ENCODE measurements at places on chromosomes 6 and 20.

DNA sequence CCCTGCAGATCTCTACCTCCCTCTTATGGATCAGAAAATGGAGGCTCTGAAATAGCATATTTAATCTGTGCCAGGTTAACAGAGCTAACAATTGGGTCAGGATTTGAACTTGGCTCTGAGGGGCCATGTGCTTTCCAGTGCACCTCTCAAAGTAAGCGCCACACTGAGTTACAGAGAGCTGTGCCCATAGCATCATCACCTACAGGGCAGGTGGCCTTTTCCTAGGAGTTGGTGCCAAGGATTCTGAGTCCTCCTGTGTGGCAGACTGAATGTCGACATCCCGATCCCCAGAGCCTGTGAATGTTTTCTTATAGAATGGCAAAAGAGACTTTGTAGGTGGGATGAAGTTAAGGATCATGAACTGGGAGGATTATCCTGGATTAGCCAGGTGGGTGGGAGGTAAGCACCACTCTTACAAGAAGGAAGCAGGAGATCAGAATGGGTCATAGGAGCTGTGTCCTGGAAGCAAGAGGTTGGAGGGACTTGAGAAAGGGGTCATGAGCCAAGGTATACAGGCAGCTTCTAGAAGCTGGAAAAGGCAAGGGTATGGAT, 68.0 kb upstream of the TBC1D7 start:
- no peak for DNase-seq

DNA sequence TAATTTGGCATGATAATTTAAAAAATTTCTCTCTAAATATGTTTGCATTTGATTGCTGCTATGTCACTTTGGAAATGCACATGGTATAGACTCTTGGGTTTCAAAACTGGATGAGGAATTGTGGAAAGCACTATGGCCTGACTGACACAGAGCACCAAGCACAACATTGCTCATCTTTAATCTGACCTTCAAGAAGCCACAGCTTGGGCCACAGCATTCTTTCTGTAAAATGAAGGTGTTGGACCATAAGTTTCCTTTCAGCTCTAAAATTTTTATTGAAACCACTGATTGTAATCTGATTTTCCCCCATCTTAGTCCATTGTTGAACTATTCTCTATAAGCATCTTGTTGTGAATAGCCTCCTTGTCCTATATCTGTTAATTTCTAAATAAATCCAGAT, 41.0 kb downstream of the QKI start:
- DNase-seq, result no peak

GRCh38 chr6:12961761-12962160, 245.2 kb downstream of the PHACTR1 start:
- DNase-seq, result no peak

GRCh38 chr6:56714982-56715456, 72.3 kb upstream of the DST start:
- no peak for DNase-seq

- DNase-seq, result no peak
These were observed 152.1 kb downstream of the FNDC1 start for GRCh38 chr6:159321267-159321666.

- DNase-seq, result no peak
These were observed 13.0 kb upstream of the TSHZ2 start for GRCh38 chr20:52959125-52959524.

- no peak for DNase-seq
These were observed 25.2 kb upstream of the QKI start for GRCh38 chr6:163389354-163389753.

DNA sequence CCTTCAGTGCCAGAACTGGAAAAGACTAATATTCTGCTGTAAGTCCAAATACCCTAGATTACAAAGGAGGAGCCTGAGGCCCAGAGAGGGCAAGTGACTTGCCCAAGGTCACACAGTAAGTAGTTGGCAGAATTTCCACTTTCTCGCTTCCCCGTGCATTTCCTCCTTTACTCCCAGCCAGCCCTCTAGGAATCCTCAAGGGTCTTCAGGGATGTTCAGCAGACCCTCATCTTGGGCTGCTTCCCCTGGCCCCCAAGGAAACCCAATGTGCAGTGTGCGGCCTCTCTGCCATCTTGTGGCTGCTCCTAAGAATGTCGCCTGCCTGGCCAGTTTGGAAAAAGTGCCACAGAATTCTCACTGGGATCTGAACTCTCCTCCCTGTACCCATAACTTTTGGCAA, 217.7 kb upstream of the LRFN2 start:
- no peak for DNase-seq

DNA sequence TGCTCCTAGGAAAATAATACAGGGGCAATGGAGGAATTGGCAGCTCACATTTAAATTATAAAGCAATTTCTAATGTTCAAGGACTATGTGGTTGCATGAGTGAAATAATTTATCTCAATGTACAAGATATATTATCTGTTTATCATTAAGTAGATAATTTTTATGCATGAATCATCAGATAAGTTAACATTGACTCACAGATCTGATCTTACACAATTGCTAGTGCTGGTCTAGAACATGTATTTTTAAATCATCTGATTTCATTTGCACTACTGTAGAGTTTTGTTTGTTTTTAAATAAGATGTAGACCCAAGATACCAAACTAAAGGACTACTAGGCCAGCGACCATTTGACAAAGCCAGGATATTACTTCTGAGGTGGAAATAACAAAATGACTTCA, 199.2 kb downstream of the BMP2 start:
- DNase-seq, result no peak

GRCh38 chr6:45054610-45055009, 273.5 kb upstream of the RUNX2 start:
- no peak for DNase-seq

DNA sequence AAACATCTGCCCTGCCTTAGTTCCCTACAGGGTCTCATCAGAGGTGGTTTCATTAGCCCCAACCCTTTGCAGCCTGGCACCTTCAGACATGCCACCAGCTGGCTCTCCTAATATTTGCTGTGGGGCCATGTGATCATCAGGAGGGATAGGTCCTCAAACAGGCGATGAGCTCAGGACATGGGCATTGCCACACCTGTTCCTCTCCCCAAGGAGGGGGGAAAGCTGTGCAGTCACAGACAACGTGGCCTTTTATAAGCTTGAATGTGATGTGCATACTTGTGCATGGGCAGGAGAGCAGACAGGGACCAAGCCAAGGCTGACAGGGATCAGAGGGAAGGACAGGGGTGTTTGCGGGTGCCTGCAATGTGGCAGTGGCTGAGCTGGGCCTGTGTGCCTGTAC, 78.8 kb upstream of the ZNFX1 start:
- DNase-seq, result no peak

DNA sequence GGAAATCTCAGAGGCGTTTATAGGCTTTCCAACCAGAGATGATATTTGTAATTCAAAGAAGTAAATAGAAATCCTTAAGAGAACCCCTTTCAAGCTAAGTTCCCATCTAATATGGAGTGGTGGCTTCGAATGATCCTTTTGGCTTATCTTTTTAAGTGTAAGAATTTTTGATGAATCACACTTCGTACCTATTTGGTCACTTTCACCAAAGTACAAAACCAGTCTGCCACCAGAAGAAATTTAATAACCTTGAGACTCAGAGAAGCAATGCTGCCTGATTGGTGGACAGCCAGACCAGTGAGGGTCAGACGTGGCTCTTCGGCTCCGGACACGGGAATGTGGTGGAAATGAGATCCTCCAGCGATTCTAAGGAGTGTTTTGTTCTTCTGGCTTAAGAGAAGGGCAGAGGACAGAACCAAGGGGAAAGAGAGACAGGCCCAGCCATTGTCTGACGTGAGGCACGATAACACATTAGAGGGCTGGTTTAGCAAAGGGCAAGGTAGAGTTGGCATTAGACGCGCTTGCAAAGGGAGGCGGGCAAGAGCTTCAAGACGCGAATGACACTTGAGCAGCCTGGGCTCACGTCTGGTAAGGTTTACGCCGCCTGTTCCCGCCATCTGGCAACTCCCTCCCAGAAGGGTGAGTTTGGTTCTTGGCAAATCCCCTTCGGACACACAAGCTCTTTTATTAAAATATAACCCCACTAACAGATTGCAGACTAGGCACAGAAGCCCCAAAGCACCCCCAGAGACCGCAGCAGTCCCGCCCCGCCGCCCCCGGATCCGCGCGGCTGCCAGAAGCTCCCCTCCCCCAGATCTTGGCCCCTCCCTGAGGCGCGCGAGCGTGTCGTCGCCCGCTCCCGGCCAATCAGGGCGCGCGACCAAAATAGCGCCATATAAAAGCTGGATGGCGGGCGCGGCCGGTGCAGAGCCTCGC, 50.0 kb upstream of the EZR start:
- DNase-seq, result peak; percentile 97

DNA sequence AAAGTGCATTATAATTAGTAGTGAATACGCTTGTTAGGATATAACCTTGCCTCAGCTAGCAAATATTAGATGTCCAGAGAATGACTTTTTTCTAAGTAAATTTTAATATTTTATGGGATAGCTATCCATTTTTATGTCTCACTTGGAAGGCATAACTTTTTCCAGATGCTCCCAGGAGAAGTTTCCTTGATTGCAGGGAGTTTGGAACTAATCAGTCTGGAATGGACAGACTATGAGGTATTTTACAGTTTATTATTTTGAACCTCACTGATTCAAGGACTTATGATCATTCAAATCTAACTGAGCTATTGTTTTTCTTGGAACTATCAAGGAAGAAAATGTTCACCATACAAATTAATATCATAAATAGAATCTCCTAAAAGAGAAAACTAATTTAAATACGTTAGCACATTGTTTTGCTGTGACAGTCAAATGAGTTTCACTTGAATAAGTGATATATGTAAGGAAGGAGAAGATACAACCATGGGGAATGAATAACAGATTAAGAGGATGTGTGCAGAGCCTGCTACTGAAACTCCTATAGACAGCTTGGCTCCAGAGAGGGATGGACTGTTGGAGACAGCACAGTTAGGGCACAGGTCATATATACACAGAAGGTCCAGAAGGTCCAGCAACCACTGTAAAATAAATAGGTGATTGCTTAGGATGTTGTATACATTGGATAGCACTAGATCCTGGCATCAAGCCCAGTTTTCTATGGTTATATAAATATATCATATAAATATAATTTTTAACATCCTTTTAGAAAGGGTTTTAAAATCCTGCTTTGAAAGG, 20.6 kb upstream of the LCA5 start:
- no peak for DNase-seq

DNA sequence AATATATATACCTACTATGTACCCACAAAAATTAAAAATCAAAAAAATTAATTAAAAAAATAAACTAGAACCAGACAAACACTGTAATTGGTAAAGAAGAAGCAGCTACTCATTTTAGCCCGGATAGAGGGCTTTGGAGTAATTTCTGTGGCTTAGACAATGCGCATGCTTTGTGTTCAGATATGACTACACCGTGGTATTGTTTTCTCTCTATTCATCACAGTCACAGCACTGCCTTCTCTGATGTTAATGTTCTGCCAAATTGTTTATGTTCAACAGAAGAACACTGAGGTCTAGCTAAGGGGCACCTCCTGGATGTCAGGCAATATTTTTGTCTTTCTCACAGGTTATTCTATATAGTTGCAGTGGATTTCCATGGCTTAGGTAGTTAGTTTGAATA, 77.5 kb upstream of the GJE1 start:
- no peak for DNase-seq

DNA sequence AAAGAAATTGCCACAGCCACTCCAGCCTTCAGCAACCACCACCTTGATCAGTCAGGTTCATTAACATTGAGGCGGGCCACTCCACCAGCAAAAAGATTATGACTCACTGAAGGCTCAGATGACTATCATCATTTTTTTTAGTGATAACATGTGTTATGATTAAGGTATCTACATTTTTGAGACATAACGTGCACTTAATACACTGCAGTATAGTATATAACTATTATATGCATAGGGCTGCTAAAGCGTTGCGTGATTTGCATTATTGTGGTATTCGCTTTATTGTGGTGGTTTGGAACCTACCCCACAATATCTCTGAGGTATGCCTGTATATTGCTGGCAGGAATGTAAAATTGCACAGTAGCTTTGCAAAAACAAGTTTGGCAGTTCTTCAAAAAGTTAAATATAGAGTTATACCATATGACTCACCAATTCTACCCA, 6.8 kb upstream of the RIPK1 start:
- DNase-seq, result no peak

DNA sequence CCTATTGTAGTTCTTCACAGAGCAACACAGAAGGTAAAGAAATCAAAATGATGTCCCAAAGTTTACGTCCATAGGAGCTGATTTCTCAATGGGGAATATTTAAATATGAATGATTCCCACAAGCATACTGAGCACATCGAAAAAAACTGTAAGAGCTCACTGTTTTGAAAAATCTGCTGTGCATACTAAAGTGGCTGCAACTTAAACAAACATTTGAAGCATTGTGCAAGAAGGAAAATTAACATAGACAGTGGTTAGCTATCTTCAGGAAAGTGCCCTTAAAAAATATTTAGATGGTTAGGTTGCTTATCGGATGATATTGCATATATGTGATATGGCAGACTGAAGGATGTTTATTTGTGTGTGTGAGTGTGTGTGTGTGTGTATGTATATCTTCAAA, 747.6 kb downstream of the RFPL4B start:
- DNase-seq, result no peak

- DNase-seq, result no peak
These were observed 5.6 kb downstream of the HTR1E start for GRCh38 chr6:86942769-86943516.

- no peak for DNase-seq
These were observed 39.2 kb downstream of the PLAGL2 start for GRCh38 chr20:32168184-32168910.

- no peak for DNase-seq
These were observed 115.2 kb downstream of the MRPL14 start for GRCh38 chr6:44012078-44012493.

DNA sequence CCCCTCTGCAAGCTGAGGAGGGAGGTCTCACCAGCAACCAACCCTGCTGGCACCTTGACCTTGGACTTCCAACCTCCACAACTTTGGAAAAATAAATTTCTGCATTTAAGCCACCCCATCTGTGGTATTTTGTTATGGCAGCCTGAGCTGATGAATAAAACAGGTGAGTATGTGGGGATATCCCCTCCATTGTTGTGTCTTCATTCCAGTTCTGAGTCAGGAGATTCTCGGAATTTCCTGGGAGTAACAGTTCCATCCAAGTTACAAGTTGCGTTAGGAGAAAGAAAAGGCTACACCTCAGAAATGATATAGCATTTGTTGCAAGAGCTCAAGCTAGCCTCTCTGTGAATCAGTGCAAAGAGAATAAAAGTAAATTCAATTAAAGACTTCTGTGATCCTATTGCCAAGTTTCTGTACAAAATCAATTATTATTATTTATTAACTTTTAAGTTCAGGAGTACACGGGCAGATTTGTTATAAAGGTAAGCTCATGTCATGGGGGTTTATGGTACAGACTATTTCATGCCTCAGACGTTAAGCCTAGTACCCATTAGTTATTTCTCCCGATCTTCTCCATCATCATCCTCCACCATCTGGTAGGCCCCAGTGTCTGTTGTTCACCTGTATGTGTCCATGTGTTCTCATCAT, 153.0 kb downstream of the NKAIN2 start:
- no peak for DNase-seq

- DNase-seq, result no peak
These were observed 31.0 kb downstream of the LCA5 start for GRCh38 chr6:79506251-79506650.

- DNase-seq, result no peak
These were observed 34.7 kb upstream of the IRF4 start for GRCh38 chr6:356828-357251.
